ENCODE measurements at places on chromosomes 13 and 19.

DNA sequence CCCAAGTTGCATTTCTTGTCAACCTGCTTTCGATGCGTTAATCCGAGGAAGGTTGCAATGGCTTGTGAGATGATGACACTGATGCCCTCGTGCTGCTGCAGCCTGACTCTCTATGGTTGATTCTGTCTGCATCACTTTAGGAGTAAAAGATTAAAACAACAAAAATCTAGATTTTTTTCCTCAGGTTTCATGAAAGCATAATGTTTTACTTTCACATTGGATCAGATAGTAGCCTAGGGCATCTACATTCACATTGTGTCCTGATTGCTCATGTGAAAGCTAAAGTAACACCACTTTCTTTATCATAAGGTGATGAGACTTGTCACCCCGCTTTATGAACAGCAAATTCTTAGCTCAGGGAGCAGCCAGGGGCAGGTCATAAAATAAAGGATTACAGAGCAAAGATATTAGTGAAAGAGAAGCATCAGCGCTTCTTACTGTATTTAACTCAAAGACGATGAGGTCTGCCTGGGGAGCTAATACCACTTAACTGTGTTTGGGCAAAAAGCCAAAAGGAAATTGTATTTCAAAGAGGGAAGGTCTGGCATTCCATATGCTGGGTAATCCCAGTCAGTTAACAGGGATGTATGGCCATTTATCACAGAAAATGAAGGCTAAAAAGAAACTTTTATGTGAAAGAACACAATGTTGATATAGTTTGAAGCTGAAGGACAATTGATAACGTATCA is 270.5 kb downstream of the GPC6 start:
- peak; percentile 40 for DNase-seq

- DNase-seq, result no peak
These were observed 13.7 kb upstream of the SCEL start for GRCh38 chr13:77521595-77522367.

GRCh38 chr19:16067205-16067938 is 8.9 kb upstream of the TPM4 start:
- no peak for DNase-seq

DNA sequence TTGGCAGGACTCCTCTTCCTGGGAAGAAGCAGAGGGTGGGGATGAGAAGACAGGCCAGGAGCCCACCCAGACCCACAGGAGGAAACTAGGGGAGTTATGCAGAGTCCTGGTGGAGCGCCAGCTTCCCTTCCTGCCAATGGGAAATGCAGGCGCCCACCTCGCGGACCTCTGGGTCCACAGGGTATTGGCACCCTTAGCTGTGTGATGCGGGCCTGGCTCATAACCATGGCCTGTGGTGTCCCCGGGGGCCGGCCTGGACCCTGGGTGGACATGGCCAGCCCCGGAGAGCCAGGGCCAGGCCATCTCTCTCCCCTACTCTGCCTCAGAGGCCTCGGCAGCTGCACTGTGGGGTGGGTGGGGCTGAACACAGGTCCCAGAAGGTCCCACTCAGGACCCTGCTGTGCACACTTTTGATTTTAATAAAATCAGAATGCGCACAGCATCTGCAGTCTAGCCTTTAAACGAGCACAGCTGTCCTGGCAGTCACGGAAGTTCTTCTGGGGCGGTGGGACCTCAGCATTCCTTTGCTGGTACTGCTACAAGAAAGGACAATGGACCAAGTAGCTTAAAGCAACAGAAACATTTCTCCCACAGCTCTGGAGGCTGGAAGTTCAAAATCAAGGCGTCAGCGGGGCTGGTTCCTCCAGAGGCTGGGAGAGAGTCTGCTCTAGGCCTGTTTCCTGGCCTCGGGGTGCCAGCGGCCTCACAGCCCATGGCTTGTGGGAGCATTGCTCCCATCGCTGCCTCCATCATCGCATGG is 1.8 kb downstream of the F10 start:
- no peak for DNase-seq

- DNase-seq, result no peak
These were observed 183.4 kb downstream of the USP12 start for GRCh38 chr13:26988059-26988769.

- no peak for DNase-seq
These were observed 143.6 kb downstream of the OXGR1 start for GRCh38 chr13:96850538-96851145.

DNA sequence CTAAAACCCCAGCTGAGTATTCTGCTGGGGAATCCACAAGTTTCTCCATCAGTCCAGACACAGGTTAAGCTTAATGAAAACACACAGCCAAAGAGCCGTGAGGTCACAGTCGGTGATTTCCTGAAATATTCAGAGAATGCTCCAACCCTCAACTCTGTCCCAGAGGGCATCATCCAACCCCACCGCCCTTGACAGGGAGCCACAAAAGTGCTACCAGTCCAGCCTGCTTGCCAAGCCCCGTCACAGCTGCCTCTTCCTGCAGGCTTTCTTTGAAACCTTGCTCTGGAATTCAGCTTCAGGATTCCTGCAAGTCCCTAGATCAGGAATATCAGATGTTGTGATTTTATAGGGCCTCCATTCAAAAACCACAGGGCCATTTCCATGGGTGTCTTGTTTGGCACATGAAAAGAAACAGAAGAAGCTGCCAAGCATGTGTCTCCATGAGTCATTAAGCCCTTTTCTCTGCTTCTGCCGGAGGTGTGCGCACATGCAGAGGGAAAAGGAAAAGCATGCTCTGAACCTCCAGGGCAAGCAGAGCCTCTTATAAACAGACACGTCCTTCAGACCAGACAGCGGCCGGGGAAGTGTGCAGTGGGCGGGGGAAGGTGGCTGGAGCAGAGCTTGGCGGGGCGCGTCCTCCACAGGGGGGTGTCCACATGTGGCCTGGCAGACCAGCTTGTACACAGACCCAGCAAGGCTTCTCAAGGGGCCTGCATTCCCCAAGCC is 164.7 kb downstream of the KATNAL1 start:
- peak; percentile 46 for DNase-seq

DNA sequence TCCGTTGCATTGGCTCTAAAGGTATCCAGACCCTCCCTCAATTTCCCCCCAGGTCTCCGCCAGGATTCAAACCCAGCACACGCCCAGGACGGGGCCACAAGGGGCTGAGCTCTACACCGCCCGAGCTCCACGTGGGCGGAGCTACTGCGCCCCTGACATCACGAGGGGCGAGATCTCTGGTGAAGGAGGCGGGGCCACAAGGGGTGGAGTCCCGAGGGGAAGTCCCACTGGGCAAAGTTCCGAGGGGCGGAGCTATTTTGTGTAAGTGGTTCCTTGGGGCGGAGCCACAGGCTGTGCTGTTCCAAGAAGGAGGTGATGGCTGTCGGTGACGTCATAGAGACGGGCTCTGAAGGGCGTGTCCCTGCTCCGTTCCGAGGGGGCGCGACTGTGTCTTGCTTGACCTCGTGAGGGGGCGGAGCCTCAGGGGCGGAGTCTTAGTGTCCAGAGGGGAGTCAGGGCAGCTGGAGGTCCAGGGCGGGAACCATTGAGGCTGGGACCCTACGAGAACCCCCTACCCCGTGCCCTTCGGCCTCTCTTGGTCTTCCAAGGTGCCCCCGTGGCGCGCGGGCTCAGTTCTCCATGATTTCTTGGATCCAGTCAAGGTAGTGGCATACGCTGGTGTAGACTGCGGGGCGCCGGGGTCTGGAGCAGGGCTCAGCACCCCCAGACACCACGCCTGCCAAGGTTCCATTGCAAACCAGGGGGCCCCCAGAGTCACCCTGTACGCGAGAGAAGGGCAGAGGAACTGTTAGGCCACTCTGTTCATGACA is 1.3 kb upstream of the KLK8 start:
- DNase-seq, result peak; percentile 40

DNA sequence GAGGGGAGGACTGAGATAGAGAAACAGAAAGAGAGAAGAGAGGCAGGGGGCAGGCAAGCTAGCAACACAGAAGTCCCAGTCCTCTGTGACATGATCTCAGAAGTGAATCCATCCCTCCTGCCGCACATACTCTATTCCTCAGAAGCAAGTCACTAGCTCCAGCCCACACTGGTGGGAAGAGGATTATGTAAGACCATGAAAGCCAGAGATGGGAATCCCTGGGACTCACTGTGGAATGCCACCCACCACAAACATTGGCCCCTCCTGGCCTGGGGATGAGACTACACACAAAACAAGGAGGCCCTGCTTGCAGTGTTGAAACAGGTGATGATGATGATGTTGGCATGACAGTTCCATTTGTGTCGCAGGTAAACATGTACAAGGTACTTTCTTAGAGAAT is 419.9 kb downstream of the IRS2 start:
- DNase-seq, result no peak

GRCh38 chr13:103046676-103047075 is 19.5 kb downstream of the SLC10A2 start:
- DNase-seq, result no peak

DNA sequence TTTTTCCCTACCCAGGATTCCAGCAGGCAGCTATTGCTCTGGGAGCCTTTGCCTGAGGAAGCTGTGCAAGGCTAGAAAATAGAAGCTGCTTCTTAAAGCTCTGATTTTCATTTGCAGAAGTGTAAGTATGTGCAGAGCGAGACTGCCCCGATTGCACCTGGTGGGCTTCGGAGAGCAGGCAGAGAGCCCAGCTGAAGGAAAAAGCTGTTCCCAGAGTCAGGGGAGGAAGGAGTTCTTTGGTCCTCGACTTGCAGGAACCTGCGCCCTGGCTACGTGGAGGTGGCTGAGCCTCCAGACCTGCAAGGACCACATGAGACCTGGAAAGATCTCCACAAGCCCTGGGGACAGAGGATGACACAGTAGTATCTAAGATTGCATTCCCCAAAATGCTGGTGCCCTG is 235.0 kb upstream of the ARGLU1 start:
- DNase-seq, result no peak

GRCh38 chr13:60397704-60398378 is 821 bp downstream of the TDRD3 start:
- DNase-seq, result peak; percentile 50

GRCh38 chr13:43614063-43614462 is 172.7 kb downstream of the ENOX1 start:
- DNase-seq, result no peak

- DNase-seq, result no peak
These were observed 659 bp upstream of the PAFAH1B3 start for GRCh38 chr19:42303101-42303464.

GRCh38 chr13:98451676-98452470 is 125.0 kb downstream of the STK24 start:
- no peak for DNase-seq

- DNase-seq, result no peak
These were observed 53.6 kb upstream of the FRY start for GRCh38 chr13:31978021-31978420.

- DNase-seq, result no peak
These were observed 52.7 kb upstream of the FAM216B start for GRCh38 chr13:42728507-42729180.

- no peak for DNase-seq
These were observed 540.7 kb downstream of the GPC6 start for GRCh38 chr13:93767180-93767916.

- peak; percentile 28 for DNase-seq
These were observed 88.4 kb downstream of the FOXO1 start for GRCh38 chr13:40578055-40578454.

- no peak for DNase-seq
These were observed 117.9 kb downstream of the TDRD3 start for GRCh38 chr13:60514891-60515290.

DNA sequence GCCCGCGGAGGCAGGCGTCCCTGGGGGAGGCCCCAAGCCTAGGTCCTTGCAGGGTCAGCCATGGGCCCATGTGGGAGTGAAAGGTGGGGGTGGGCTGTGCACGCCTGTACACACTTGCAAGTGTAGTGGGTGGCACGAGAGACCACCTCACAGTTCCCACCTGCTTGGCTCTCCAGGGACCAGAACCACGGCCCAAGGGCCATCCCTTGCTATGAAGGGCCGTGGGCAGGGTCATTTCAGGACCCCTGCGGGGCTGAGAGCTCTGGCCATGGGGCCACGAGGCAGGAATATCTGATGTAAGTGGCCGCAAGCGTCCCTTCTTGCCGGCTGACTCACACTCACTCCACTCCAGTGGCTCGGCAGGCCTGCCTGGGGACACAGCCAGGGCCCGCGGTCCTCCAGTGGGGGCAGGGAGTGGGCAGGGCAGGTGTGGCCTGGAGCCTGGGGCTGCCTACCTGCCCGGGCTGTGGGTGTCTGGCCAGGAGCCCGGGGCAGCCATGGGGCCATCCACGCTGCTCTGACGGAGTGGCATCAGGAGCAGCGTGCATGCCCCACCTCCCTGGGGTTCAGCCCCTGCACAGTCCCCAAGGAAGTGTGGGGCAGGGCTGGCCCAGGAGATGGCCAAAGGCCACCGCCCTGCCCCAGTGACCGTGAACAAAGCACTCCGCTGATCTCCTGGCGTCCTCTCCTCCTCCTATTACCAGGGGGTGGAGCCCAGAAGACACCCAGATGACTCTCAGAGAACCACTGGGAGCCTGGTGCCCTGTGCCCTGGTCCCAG is 8.6 kb upstream of the MKNK2 start:
- DNase-seq, result peak; percentile 56

- DNase-seq, result no peak
These were observed 78.7 kb upstream of the SERP2 start for GRCh38 chr13:44294876-44295275.

DNA sequence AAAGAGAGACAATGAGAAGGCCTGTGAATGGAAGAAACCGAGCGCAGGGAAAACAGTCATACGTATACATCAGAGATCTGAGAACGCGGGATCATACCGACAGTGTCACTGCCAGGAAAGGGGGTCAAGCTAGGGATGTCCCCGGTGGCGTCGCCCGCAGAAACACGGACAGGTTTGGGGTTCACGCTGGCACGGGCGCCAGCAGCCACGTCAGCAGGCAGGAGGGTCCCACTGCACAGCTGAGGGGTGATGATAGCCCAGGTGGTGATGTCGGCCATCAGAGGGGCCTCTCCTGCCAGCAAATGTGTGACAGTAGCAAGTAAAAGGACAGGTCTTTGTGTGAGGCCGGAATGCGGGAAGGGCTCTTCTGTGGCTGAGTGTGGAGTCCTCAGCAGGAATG is 3.4 kb upstream of the ZNF229 start:
- no peak for DNase-seq

GRCh38 chr19:38700902-38701454 is 43.3 kb downstream of the CAPN12 start:
- DNase-seq, result no peak

DNA sequence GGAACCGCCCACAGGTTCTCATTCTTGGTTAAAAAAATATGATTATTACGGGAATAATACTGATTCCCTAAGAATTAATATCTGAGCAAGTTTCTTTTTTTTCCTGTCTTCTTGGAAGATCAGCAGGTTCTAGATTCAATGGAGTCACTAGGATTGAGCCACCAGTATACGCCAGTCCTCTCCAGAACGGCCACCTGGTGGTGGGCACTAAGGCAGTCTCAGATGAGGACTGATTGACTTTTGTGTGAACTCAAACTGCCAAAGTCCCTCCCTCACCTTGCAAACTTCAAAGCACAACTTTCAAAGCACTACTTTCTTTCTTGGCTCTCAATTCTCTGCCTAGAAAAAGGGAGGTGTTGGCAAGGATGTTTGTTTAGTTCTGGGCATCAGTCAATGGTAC is 33.3 kb upstream of the ALOX5AP start:
- DNase-seq, result no peak

GRCh38 chr19:45716359-45717130 is 14.2 kb downstream of the FBXO46 start:
- DNase-seq, result no peak

DNA sequence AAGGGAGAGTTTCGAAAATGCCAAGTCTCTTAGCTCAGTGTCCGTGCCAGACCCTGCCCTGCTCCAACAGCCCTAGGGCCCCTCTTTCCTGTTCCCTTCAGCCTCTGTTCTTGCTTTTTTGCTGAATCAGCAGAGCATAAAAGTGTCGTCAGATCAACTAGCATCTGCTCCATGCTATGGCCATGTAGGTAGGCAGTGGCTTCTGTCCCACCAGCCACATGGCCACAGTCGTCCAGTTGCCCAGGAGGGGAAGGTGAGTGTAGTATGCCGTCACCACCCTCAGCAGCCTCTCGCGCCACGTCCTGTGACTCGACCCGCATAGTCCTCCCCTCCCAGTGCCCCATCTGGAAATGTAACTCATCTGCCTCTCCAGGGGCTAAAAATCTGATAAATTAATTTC is 50.9 kb upstream of the ATP11A start:
- DNase-seq, result no peak

Measured in left kidney (tissue), 8 donors.